Activated CD4-positive, alpha-beta T cell treated with anti-CD3 and anti-CD28 coated beads for 24 hours (primary cell): ENCODE measurements at places on chromosomes 4 and X.

- no peak for DNase-seq
These were observed 1892.5 kb upstream of the ADGRL3 start for GRCh38 chr4:59307609-59308008.

GRCh38 chr4:35364321-35364870 lies 879.9 kb downstream of the ARAP2 start:
- DNase-seq, result no peak

DNA sequence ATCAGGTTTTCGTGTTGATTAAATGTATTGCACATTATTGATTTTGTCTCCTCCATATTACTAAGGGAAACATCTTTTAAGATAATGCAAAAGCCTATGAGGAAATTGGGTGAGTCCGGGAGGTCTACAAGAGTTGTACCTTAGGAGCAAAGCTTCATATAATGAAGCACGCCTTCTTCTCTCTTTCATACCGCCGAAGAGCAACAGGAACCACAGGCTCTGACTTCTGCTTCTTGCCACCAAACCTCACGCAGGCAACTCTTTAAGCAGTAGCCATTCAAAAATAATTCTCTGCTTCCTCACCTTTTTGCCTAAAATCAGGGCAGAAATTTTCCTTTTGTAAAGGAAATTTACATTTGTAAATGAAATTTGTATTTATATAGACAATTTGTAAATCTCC lies 139.6 kb downstream of the SPRY1 start:
- no peak for DNase-seq

- no peak for DNase-seq
These were observed 1.1 kb downstream of the ITGB1BP2 start for GRCh38 chrX:71302461-71303213.

GRCh38 chrX:108090491-108091263 lies 665 bp downstream of the PSMD10 start:
- no peak for DNase-seq
